ENCODE measurements at places on chromosomes 13 and 19. TPM values are rescaled to one million over a fixed set of nuclear protein-coding genes. Genes with fewer than 3 reads are reported as not detected.

DNA sequence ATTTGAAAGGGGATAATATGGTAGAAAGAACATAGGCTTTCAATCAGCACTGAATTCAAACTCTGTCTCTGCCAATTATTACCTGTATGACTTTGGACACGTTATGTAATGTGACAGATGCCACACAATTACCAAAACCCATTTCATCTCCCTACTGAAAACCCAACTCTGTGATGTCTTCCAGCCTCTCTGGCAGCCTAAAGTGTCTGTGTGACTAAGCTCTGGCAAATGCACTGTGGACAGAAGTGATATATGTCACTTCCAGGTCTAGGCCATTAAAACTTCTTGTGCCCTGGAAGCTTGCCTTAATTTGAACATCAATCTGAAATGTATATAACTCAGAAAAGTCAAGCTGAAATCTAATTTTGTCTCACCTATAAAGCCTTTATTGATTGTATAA lies 552.0 kb downstream of the RFC3 start:
- no peaks in the 10 kb centered on the region for H3K4me1 ChIP-seq
- no peaks in the 10 kb centered on the region for H3K27me3 ChIP-seq
- no peak for DNase-seq
- H3K36me3 ChIP-seq, result no peaks in the 10 kb centered on the region
- no peak overlapping the region for H3K27ac ChIP-seq

GRCh38 chr19:38838208-38838985 lies 6.8 kb upstream of the ECH1 start:
- no peak overlapping the region for H3K27ac ChIP-seq
- peaks cover 26% of the 10 kb centered on the region for H3K4me1 ChIP-seq
- no peak overlapping the region for H3K4me3 ChIP-seq
- H3K36me3 ChIP-seq, result peaks cover 80% of the 10 kb centered on the region

DNA sequence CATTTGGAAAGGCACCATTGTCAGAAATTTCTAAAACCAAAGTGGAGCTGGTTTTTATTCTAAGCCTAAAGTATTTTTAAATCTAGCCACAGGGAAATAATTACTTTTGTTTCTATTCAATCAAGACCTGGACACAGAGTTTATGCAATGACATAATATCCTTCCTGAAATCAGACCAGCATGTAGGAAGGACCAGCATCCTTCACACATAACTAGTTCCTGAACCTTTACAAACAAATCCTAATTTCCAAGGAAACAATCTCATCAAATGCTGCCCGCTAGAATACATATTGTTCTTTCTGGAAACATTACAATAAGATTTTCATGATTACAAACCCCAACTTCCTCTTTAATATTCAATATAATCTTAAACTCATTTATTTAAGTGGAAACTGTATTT lies 1.5 kb downstream of the STARD13 start:
- no peaks in the 10 kb centered on the region for H3K36me3 ChIP-seq
- no peak overlapping the region for H3K27ac ChIP-seq
- H3K27me3 ChIP-seq, result no peaks in the 10 kb centered on the region
- H3K4me3 ChIP-seq, result no peak overlapping the region

DNA sequence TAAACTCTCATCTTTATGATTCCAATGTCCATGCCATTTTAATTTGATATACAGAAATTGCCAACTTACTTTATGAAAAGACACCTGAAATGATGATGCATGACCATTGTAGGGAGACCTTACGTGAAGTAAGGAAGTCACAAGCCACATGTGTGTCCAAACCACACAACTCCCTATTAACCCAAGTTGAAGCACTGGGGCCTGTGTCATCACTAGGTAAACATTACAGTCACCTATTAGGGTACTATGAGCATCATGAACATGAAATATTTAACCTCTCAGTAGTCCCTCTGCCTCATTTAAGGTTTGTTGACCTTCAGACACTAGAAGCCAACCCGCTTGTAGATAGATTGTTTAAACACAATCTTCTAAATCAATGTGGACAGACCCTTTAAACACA lies 576.9 kb downstream of the IRS2 start:
- H3K36me3 ChIP-seq, result no peaks in the 10 kb centered on the region
- no peaks in the 10 kb centered on the region for H3K27me3 ChIP-seq
- peaks cover 11% of the 10 kb centered on the region for H3K4me1 ChIP-seq
- H3K27ac ChIP-seq, result no peak overlapping the region

DNA sequence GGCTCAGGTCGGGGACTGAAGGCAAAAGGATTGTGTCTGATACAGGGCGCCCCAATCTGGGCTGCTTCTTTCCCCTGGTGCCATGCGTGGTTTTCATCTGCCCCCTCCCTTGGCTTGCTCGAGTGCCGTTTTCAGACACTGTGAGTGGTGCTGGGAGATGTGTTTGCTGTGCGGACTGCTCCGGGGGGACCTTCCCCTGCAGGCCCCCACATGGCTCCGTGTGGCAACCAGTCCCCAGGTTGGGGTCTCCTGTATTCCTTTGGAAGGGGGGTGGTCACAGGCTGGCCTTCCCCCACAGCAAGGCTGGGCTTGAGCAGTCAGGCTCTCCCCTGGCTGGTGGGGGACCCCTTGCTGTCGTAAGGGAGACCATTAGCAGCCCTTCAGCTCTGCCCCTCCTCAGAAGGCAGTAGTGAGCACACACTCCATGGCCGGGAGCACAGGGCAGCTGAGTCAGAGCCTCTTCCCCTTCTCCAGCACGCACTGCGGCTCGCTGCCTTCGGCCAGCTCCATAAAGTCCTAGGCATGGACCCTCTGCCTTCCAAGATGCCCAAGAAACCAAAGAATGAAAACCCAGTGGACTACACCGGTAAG lies 20.6 kb upstream of the QTRT1 start:
- H3K4me1 ChIP-seq, result no peaks in the 10 kb centered on the region
- H3K4me3 ChIP-seq, result no peak overlapping the region
- no peak for DNase-seq
- no peak overlapping the region for H3K27ac ChIP-seq
- peaks cover 87% of the 10 kb centered on the region for H3K36me3 ChIP-seq

GRCh38 chr13:100176801-100177400 lies 88.0 kb downstream of the PCCA start:
- H3K4me1 ChIP-seq, result no peaks in the 10 kb centered on the region
- no peak overlapping the region for H3K27ac ChIP-seq
- no peaks in the 10 kb centered on the region for H3K36me3 ChIP-seq
- DNase-seq, result no peak
- H3K4me3 ChIP-seq, result no peak overlapping the region
- H3K27me3 ChIP-seq, result no peaks in the 10 kb centered on the region

GRCh38 chr19:8110931-8111330 lies 38.5 kb downstream of the FBN3 start:
- no peaks in the 10 kb centered on the region for H3K36me3 ChIP-seq
- no peak overlapping the region for H3K27ac ChIP-seq
- H3K4me1 ChIP-seq, result no peaks in the 10 kb centered on the region
- no peak for DNase-seq

- H3K36me3 ChIP-seq, result no peaks in the 10 kb centered on the region
- no peaks in the 10 kb centered on the region for H3K27me3 ChIP-seq
- H3K4me1 ChIP-seq, result no peaks in the 10 kb centered on the region
- H3K27ac ChIP-seq, result no peak overlapping the region
Observed at GRCh38 chr13:103104340-103104739, 38.1 kb upstream of the SLC10A2 start.

- peaks cover 2% of the 10 kb centered on the region for H3K27me3 ChIP-seq
- H3K4me3 ChIP-seq, result no peak overlapping the region
- no peak for DNase-seq
- no peaks in the 10 kb centered on the region for H3K4me1 ChIP-seq
- no peaks in the 10 kb centered on the region for H3K36me3 ChIP-seq
- H3K27ac ChIP-seq, result no peak overlapping the region
Observed at GRCh38 chr13:34151885-34152284, 333.9 kb downstream of the RFC3 start.

DNA sequence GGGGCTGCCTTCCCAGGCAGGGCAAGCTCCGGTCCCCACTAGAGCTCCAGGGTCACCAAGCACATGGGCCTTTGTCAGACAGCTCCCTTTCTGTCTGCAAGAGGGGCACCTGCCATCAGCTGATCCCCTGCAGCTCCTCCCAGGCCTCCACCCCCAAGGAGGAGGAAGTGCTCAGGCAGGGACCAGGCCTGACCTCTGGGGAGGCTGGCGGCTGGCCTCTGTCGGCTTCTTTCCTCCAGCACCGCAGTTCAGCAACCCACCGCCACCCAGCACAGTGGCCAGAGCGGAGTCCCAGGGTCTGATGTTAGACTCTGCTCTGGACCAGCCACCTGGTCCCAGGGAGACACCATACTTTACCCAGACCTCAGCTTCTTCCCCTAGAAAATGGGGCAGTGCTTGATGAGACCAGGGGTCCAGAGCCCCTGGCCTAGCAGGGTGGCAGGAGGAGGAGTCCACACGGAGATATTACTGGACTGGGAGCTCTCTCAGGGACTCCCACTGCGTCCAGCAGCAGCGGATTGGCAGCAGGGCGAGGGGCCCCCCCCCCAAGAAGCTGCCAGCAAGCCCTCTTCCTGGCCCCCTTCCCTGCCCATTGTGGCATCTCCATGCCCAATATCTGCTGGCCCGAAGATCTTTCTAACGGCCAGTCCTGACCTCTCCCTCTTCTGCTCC lies 24.1 kb downstream of the NKPD1 start:
- H3K27me3 ChIP-seq, result no peaks in the 10 kb centered on the region
- no peak overlapping the region for H3K4me3 ChIP-seq
- no peak for DNase-seq

DNA sequence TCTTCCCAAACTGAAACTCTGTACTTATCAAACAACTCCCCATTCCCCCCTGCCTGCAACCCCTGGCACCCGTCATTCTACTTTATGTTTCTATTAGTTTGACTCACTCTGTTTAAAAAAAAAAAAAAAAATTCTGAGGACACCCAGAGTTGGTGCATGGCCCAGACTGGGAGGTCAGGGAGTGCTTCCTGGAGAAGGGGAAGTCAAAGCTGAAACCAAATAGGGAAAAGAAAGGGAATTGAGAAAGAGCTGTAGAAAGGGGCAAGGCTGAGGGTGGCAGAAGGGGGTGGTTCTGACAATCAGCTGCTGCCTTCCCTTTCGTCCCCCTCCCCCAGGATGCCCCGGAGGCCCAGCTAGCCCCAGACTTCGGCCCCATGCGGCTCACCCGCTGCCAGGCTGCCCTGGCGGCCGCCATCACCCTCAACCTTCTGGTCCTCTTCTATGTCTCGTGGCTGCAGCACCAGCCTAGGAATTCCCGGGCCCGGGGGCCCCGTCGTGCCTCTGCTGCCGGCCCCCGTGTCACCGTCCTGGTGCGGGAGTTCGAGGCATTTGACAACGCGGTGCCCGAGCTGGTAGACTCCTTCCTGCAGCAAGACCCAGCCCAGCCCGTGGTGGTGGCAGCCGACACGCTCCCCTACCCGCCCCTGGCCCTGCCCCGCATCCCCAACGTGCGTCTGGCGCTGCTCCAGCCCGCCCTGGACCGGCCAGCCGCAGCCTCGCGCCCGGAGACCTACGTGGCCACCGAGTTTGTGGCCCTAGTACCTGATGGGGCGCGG lies 9.0 kb upstream of the STRN4 start:
- no peaks in the 10 kb centered on the region for H3K36me3 ChIP-seq
- no peaks in the 10 kb centered on the region for H3K27me3 ChIP-seq
- H3K4me3 ChIP-seq, result no peak overlapping the region

GRCh38 chr19:39916236-39916635 lies 18.2 kb downstream of the FCGBP start:
- H3K27ac ChIP-seq, result no peak overlapping the region
- H3K4me3 ChIP-seq, result no peak overlapping the region
- H3K4me1 ChIP-seq, result no peaks in the 10 kb centered on the region

DNA sequence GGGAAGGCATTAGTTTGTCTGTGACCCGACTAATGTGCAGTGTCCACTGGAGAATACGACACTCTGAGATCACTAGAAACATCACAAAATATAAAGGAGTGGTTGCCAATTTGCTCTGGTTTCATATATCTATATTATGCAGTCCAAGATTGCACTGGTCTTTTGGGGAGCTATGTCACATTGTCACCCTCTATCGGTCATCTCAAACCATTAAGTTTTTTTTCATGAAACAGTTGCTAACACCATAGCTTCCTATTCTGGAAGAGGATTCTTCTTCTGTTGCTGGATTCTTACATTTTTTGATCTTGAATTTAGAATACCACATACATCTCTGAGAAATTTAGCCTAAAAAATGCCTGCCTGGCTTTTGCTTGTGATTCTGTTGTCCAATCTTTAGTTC lies 168.6 kb downstream of the LACC1 start:
- no peak overlapping the region for H3K4me3 ChIP-seq
- no peaks in the 10 kb centered on the region for H3K36me3 ChIP-seq
- no peaks in the 10 kb centered on the region for H3K27me3 ChIP-seq
- H3K27ac ChIP-seq, result no peak overlapping the region
- no peak for DNase-seq
- H3K4me1 ChIP-seq, result no peaks in the 10 kb centered on the region

- H3K36me3 ChIP-seq, result no peaks in the 10 kb centered on the region
- no peak overlapping the region for H3K4me3 ChIP-seq
- DNase-seq, result no peak
- H3K4me1 ChIP-seq, result peaks cover 7% of the 10 kb centered on the region
- H3K27ac ChIP-seq, result no peak overlapping the region
Observed at GRCh38 chr13:20711301-20712044, 8.0 kb downstream of the IL17D start.

The SIAH3 gene
- total RNA-seq, result not detected

The ZNF701 gene
- 41.2 TPM for total RNA-seq

The ADGRE3 gene
- total RNA-seq, result 9.1 TPM

The ZNF628 gene
- 20.8 TPM for total RNA-seq

The PLVAP gene
- total RNA-seq, result not detected

All from natural killer cell (primary cell).